NCI-H1436 treated with DMSO at 0.1 percent for 48 hours (cell line): ENCODE measurements at places on chromosomes 4 and X.

- no peak for DNase-seq
Measured at GRCh38 chrX:137031517-137032340, 2.1 kb downstream of the GPR101 start.

DNA sequence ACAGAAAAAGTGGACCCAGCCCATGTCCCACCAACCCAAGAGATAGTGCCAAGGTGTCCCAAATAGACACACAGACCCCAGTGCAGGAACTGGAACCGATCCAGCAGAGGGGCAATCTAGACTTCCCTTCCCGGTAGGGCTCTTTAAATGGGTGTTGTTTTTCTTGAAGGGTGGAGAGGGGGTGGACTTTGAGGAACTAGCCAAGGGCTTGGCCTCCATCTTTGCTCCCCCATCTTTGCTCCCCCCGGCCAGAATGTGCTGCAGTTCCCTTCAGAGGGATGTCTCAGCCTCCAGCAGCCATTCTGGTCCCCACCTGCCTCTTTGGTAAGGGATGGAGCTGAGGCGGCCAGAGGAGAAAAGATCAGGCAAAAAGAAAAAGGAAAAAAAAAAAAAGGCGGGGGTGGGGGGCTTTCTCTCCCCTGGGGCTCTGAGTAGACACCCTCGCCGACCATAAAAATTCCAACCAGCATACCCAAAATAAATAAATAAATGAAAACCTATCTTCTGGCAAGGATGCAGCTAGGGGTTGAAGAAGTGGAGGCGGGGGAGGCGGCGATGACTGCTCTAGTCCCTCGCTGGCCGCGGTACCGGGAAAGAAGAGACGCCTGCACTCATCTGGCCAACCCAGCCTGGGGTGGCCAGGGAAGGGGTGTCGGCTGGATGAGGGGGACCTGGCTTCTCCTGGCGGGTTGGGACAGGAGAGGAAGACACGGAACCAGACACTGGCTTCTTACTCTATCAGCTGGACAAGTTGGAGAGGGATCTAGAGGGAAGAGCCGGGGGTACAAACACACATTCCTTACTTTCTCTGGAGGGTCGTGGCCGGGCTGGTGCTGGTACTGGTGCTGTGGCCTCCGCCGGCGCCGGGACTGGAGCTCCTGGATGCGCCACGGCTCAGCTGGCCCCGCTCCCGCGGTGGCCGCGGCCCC is 38.5 kb upstream of the IQSEC2 start:
- DNase-seq = no peak

DNA sequence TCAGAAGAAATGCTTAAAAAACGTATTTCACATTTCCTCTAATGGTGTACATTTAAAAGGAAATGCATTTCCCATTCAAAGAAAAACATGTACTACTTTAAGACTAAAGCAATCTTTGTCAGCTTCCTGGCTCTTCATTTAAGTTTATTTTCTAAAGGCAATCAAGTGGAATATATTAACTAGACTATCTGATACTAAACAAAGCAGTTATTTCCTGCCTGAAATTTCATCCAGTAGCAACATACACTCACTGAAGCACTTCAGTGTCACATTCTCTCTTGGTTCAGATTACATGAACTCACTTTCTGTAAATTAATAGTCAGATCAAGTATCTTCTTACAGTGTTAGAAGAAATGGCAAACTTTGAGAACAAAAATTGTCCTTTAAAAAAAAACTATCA is 42.5 kb downstream of the LRBA start:
- DNase-seq = peak; percentile 4

DNA sequence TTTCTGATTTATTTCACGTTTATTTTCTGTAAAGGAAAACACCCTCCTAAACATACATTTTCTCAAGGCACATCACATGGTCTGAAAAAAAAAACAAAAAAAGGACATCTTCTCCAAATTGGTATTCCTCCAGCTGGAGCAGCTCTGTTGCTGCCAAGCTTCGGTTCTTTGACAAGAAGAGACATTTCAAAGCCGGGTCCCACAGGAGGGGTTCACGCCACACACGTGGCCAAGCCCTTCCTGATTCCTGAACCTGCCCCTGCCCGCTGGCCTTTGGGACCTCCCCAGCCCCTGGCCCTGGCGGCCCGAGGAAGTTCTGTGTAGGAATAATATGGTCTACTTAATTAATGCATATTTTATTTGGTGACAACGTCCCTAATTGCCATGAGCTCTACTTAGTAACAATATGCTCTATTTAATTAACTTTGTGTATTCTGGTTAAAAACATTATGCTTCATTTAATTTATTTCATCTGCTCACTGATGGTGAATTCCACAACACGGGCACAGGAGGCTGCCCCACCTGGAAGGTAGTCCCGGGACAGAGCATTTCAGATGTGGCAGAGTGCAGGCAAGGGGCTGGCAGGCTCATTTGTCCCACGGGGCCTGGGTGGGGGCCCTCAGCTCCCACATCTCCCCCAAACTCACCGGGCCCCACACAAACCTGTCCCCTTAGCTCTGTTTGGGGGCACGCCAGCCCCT is 5.4 kb upstream of the RGS12 start:
- no peak for DNase-seq

- DNase-seq = no peak
Measured at GRCh38 chr4:107388736-107389274, 331.2 kb downstream of the PAPSS1 start.
